Psoas muscle (tissue), 8 donors: ENCODE measurements at places on chromosomes 12 and 14.
A peak's percentile ranks its signal among the peaks of the same experiment; 100 is the strongest.

- DNase-seq = no peak
Observed at GRCh38 chr14:90987140-90987539, 73.3 kb downstream of the RPS6KA5 start.

DNA sequence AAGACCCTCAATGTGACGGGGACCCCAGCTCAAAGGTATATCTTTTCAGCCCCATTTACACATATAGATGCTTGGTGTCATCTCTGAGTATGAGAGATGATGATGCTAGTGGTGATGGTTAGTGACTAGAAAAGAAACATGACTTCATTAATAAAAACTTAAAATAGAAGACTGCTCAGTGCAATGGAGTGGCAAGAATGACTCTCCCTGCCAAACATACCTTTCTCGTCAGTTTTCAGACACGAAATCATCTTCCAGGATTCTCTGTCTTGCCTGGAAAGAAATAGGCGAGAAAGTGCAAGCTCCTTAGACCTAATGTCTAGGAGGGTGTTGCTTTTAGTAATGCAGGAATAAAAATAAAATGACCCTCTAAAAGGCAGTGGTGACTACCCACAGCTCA is 71.7 kb downstream of the TPH2 start:
- DNase-seq = no peak

DNA sequence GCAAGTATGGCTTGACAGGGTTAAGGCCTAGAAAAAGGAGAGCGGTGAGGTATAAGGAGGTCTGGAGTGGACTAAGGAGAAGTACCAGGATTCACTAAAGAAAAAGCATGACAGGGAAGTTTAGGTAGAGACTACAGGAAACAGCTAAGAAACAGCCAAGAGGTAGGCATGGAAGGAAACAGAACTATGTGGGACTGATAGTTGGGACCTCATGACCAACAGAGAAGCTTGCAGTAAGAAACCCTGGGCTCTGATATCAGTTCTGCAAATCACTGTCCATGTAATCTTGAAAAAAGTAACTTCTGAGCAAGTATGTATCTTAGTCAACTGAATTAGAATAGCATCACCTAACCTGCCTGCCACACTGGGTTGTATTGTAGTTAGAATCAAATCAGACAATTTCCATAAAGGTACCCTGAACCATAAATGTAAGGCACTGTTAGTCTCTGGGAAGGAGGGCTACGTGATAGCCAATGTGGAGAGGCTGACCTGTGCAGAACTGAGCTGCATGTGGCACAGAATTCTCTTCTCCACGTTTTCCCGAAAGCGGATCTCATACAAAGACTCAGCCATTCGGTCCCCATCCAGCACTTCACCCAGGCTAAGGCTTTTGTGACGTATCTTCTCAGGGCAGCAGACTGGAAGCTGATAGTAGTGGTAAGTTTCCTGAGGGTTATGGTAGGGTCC is 912 bp downstream of the TM9SF1 start:
- DNase-seq = no peak

- no peak for DNase-seq
Observed at GRCh38 chr14:34691206-34691605, 23.2 kb downstream of the CFL2 start.

- no peak for DNase-seq
Observed at GRCh38 chr12:1841586-1842182, 21.3 kb downstream of the LRTM2 start.

GRCh38 chr12:25793196-25793595 is 165.3 kb upstream of the RASSF8 start:
- no peak for DNase-seq

GRCh38 chr12:83110424-83110823 is 423.7 kb downstream of the TMTC2 start:
- no peak for DNase-seq

GRCh38 chr12:115411121-115411520 is 727.1 kb upstream of the TBX3 start:
- no peak for DNase-seq

DNA sequence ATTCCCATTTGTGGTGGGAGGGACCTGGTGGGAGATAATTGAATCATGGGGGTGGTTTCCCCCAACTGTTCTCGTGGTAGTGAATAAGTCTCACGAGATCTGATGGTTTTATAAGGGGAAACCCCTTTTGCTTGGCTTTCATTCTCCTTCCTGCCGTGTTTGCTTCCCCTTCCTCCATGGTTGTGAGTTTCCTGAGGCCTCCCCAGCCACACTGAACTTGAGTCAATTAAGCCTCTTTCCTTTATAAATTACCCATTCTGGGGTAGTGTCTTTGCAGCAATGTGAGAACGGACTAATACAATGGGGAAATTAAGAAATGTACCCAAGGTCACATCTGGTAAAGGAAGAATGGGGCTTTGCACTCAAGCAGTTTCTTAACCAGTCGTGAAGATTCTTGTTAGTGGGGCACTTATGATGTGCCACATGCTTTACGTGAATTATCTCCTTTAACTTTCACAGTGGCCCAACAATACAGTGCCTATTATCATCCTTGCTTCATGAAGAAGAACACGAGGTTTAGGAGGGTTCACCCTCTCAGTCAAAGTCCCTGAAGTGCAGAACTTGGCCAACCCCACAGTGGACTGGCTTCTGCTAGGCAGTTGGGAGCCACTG is 234.3 kb downstream of the EFCAB11 start:
- no peak for DNase-seq

GRCh38 chr12:122099280-122099749 is 20.8 kb downstream of the MLXIP start:
- DNase-seq = peak; percentile 73

DNA sequence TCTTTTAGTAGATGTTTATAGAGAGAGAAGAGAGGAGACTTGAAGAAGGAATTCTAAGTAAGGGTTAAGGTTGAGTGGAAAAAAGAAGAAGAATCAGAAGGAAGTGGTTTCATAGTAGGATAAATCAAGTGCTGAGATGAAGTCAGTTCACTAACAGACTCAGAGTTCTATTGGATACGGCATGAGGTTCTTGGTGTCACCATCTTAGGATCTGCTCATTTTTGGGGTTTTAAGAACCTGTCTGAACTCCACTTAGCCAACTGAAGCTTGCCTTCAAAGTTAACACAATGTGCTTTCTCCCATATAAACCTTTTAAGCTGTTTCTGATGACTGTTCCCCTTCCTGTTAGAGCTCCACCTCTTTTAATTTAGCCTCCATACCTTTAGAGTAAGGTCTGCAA is 152.6 kb downstream of the PRKCH start:
- no peak for DNase-seq

DNA sequence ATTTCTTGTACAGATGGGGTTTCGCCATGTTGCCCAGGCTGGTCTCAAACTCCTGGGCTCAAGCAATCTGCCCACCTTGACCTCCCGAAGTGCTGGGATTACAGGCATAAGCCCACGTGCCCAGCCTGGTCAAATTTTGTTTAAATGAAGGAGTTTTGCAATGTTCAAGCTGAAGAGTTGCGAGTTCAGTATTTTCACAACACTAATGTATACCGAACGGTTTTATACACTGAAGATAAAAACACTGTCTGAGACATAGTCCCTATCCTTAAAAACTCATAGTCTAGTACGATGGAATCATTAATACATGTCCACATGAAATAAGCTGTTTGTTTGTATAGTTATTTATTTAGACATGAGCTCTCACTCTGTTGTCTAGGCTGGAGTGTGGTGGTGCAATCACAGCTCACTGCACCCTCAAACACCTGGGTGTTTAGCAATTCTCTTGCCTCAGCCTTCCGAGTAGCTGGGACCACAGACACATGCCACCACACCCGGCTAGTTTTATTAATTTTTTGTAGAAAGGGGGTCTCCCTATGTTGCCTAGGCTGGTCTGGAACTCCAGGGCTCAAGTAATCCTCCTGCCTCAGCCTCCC is 15.4 kb downstream of the TRAPPC6B start:
- DNase-seq = no peak

- DNase-seq = no peak
Observed at GRCh38 chr14:75223664-75224154, 47.3 kb upstream of the TMED10 start.

DNA sequence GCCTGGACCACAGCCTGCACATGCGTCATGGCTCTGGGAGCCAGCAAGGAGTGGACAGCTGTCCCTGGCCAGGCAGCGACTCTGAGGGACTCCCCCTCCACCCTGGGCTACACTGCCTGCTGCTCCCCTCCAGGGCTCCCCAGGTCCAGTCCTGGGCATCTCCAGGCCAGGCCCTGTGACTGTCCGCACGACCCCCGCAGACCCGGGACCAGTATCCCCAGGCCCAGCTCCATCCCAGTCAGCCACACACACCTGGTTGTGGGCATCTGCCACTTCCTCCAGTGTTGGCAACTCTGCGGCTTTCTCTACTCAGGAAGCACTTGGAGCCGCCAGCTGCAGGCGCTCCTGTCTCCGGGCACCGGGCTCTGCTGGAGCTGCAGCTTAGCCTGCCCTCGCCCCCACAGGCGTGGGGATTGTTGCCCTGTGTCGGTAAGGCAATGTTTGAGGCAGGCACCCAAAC is 2.4 kb downstream of the ULK1 start:
- no peak for DNase-seq

DNA sequence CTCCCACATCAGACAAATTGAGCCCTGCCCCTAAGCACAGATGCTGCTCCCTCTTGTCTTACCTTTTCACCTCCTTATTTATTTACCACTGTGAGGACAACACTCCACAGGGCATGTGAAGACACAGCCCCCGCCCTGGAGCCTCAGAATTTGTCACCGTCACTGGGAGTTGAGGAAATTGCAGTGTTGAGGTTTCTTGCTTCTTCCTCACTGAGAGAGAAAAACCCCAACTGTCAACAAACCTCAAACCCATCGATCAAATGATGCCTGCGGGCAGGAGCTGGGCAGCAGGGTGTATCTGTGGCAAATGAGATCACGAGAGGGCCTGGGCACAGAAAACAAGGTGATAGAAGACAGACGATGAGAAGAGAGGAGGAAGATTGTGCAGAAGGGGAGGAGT is 30.5 kb upstream of the PLEKHG3 start:
- DNase-seq = no peak

DNA sequence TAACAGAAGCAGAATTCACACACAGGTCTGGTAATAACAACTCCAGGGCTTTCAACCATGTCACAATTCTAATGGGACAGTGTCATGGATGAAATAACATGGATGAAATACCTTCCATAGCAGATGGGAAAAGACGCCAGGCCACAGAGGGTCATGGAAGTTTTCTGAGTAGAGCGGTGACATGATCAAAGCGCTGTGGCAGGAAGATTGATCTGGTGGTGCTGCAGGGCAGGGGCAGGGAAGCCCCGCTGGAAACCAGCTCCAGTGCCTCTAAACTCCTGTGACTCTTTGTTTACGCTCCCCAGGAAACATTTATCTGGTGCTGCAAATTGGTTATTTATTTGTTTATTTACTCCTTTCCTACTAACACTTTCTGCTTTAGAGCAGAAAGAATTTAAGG is 108.3 kb upstream of the HMGA2 start:
- no peak for DNase-seq

DNA sequence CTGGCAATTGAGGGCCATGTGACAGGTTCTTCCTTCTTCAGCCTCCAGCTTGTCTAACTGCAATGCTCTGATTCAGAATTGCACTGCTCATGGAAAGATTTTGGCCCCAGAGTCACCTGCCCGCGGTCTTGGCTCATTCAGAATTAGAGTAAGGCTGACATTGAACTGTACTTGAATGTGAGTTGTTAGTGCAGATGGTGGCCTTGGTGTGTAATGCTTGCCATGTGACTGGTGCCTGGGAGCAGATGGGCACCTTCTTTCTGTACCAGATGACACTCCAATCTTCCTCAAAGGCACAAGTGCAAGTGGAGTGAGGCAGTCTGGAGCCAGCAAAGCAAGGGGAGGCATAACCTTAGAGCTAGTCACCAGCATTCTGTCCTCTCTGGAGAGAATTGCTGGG is 36.5 kb upstream of the ANO4 start:
- no peak for DNase-seq

GRCh38 chr12:67804168-67804567 is 155.6 kb downstream of the DYRK2 start:
- no peak for DNase-seq

DNA sequence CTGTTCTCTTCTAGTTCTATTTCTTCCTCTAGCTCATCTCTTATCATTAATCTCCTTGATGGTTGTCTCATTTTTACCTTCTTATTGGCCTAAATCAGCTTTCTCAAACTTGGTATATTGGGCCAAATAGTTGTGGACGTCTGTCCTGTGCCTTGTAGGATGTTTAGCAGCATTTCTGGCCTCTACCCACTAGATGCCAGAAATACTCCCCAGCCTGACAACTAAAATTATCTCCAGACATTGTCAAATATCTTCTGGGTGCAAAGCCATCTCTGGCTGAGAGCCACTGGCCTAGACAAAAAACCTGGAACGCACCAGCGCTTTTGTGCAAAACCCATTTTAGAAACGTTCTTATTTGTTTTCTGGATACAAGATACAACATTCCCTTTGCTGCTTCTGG is 38.8 kb upstream of the LRRC10 start:
- DNase-seq = no peak

DNA sequence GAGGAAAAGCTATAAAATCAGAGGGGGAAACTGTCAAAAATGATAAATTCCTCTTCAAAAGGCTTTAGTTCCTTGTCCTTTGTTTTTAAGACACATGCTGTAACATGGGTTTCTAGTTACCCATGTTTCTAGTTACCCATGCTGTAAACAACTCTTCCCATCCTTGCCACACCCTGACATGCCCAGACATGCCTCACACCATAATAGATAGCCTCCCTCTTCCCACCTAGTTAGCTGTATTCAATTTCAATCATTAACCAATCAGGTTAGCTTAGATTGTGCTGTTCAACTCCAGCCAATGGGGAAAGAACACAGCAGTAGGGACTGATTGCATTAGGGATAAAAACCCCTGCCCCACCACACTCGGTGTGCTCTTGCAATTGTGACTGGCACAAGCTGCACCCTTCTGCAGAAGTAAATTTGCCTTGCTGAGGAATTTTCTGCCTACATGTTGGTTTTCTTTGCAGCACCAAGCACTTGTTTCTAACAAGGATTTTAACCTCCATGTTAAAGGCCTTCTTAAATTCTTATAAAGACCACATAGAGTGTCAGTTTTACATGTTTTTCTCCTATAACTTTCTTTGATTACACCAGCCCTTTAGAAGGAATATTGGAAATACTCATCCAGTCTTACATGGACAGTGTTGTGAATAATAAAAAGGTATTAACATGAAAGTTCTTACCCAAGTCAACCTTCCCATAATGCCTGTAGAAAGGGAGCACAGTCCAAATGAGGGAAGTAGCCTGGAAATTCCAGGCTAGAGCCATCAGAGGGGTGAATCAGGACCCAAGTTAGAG is 32.5 kb upstream of the LALBA start:
- DNase-seq = no peak

DNA sequence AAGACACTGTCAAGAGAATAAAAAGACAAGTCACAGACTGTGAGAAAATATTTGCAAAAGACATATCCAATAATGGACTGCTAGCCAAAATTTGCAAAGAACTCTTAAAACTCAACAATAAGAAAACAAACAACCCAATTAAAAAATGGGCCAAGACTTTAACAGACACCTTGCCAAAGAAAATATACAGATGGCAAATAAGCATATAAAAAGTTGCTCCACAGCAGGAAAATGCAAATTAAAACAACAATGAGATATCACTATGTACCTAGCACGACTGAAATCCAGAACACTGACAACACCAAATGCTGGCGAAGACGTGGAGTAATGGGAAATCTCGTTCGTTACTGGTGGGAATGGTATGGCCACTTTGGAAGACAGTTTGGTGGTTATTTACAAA is 228.9 kb downstream of the TTC8 start:
- DNase-seq = no peak

GRCh38 chr14:105537580-105538474 is 11.4 kb downstream of the TMEM121 start:
- DNase-seq = peak; percentile 58
